ENCODE measurements at places on chromosomes 12 and 14.
A peak's percentile ranks its signal among the peaks of the same experiment; 100 is the strongest.

GRCh38 chr12:18967814-18968213 is 161.7 kb upstream of the PLEKHA5 start:
- no peak for DNase-seq

GRCh38 chr12:68587448-68587873 is 23.2 kb upstream of the RAP1B start:
- DNase-seq = no peak

DNA sequence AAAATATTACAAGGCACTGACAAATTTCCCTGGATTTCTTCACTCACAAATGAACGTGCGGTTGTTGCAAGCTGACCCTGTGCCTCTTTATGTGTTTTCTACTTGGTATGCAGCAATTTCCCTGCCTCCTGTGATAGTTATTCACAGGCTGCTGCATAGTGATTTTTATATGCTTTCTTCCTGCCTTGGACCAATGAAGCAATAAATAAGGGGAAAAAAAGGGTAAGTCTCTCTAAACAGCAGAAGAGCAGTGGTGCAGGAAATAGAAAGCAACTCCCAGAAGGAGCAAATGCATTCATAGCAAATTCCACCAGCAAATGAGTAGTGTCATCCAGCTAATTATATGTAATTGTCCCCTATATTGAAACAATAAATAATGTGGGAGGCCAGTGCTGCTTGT is 737.9 kb downstream of the GALC start:
- no peak for DNase-seq

GRCh38 chr12:116737774-116738657 is at the start of the genes RNFT2 and SPRING1:
TSS of gene RNFT2 (plus strand) at chr12:116738315. CDS start at chr12:116740498, 2,183 bp downstream.
TSS of gene SPRING1 (minus strand) at chr12:116738069. CDS start at chr12:116737900, 169 bp downstream.
- DNase-seq = peak; percentile 98

GRCh38 chr14:21771671-21772070 is 98.1 kb upstream of the OR4E1 start:
- DNase-seq = no peak

GRCh38 chr14:33932576-33933345 is 18.1 kb downstream of the EGLN3 start:
- no peak for DNase-seq

- DNase-seq = no peak
Measured at GRCh38 chr12:58346032-58346632, 404.8 kb downstream of the ATP23 start.

GRCh38 chr14:22184157-22184829 is 404.7 kb downstream of the DAD1 start:
- no peak for DNase-seq

- DNase-seq = no peak
Measured at GRCh38 chr12:112419297-112420133, 768 bp downstream of the PTPN11 start.

DNA sequence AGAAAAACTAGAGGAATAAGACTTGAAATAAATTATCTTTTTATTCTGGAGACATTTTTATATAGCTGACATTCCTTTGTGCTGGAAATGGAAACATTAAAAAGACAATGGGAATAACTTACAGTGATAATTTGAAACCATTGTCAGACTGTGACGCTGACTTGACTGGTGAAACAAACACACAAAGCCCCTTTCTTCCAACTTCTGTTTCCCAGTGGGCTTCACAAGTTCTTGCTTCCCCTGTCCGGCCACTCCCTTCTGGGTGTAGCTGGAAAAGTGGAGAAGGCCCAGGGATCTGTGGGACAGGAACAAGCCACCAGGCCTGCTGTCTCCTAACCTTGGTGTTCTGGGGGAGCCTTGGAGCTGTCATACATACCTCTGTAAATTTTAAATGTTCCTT is 58.8 kb downstream of the PELI2 start:
- DNase-seq = no peak

GRCh38 chr14:103256406-103256805 is 77.6 kb upstream of the EIF5 start:
- DNase-seq = no peak

- DNase-seq = no peak
Measured at GRCh38 chr12:67661311-67662021, 12.9 kb downstream of the DYRK2 start.

GRCh38 chr12:7117670-7118069 is 8.7 kb upstream of the C1RL start:
- no peak for DNase-seq

- no peak for DNase-seq
Measured at GRCh38 chr12:125186471-125187147, 121.4 kb downstream of the AACS start.

DNA sequence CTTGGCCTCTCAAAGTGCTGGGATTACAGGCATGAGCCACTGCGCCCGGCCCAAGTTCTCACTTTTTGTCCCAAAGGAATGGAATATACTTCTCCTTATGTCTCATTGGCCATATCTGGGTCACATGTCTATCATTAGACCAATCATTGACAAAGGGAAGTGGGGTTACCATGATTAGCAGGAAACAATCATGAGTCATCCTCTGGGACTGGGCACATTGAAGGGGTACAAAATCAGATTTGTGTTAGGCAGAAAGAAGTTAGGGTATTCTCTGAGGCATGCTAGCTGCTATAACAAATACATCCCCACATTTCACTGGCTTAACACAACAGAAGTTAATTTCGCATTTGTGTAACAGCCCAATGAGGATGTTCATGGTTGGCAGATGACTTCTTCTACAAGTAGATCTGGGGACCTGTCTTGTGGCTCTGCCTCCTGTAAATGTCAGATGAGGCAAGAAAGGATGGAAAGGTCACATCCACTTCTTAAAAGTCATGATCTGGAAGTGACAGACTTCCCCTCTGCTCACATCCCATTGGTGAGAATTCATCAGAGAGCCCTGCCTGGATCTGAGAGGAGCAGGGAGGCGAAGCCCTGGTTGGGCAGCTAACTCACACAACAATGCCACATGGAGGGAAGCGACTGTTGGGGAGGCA is 3.1 kb downstream of the CCDC63 start:
- DNase-seq = no peak

GRCh38 chr12:22116376-22116775 is 70.4 kb downstream of the CMAS start:
- DNase-seq = no peak

- no peak for DNase-seq
Measured at GRCh38 chr12:67056329-67056728, 212.8 kb upstream of the CAND1 start.

DNA sequence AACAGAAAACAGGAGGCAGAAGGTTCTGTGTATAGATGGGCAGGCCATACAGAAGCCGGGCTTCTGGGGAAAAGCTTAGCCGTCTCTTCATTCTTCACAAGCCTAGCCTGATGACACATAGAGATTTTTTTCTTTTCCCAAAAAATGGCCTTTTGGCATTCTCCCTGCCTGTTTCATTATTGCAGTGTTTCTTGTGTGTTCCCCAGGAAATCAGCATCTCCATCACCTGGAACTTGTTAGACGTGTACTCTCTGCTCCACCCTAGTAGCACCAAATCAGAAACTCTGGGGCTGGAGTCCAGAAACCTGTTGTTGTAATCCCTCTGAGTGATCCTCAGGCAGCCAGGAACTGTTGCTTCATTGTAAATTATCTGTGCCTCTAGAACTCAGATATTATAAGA is 388.1 kb downstream of the CCDC91 start:
- no peak for DNase-seq

GRCh38 chr14:90607141-90607540 is 209.1 kb downstream of the TTC7B start:
- no peak for DNase-seq

- no peak for DNase-seq
Measured at GRCh38 chr12:131122631-131123030, 168.9 kb downstream of the ADGRD1 start.

DNA sequence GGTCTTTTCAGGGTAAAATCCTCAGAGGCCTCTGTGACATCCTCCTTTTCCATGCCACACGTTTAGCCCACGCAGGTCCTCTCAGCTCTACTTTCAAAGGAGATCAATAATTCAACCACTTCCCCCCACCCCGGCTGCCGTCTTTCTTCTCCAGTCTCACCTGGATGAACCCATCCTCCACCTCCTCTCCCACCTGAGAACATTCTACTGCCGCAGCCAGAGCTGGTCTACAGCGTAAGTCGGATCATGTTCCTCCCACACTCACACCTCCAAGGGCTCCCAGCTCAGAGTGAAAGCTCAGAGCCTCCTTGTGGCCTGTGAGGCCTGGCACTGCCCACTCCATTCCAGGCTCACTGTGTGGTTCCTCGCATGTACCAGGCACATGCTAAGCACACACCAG is 246.6 kb downstream of the CHST11 start:
- DNase-seq = no peak

DNA sequence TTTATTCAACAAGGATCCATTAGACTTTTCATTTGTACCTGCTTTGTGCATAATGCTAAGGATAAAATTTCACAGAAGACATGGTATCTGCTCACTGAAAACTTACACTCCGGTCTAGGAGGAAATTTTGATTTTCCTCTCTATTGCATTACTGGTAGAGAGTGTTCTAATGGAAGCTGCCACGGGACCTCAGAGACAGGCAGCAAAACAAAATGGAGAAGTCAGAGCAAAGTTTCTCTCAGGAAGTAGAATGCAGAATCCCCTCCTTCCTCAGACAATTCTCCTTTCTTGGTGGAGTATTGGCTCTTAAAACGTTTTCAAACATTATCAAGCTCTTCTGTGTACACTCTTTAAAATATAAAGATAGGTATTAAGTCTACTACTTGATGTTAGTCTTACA is 12.3 kb downstream of the CLEC2B start:
- no peak for DNase-seq

DNA sequence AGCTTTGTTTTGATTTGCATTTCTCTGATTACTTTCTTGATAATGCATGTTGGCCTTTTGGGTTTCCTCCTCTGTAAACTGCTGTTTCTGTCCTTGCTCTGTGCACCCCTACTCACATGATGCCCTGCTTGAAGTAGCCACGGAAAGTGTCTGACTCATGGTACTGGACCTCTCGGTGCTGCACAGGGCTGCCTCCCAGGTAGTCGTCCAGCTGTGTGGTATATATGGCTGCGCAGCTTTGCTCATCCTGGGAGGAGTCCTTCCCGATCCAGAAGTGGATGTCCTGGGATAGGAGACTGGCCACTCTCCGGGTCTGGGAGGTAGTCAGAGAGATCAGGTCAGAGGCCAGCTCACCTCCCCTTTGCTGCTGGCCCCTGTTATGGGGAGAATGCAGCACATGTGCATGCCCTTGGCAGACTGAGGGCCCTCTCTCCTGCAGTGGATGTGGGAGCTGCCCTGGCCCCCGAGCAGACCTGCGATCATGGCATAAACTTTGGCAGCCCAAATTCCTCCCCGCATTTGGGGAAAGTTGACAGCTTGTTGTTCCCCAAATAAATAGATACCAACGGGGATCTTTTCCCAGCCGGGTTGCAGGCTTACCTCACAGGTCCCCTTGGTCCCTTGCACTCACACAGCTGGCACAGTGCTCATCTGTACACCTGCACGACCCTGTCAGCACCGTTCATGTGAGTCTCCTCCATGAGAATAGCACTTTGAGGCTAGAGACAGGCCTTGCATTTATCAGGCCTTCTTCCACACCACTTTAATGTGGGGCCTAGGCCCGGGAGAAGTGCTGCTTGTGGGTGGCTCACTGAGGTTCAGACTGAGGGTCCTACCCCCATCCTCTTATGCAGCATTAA is 5.2 kb downstream of the AVIL start:
- no peak for DNase-seq

GRCh38 chr12:110536834-110537604 is 34.9 kb downstream of the RAD9B start:
- DNase-seq = no peak

DNA sequence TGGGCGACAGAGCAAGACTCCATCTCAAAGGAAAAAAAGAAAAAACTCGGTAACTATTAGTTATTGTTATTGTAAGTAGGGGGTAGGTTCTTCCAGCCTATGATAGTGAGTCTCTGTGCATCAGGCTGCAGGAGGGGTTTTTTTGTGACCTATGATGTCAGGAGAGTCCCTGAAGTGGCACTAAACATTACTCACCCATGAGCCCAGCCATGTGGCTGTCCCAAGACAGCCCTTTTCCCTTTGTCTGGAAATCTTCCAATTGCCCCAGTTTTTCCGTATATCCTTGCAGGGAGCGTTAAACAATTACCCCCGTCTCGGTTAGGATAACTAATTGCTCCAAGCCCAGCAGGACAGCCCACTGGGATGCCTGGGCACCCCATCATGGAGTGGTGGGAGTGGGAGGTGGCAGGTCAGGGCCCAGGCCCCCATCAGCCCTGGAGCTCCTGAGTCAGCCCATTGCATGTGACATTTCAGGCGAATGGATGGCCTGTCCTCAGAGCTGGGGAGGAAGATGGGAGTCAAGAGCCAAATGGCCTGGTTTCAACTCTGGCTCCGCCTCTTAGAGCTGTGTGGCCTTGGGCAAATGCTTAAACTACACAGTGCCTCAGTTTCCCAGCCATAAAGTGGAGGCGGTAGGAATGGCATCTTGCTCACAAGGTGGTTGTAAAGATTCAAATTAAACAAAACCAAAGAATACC is 16.4 kb downstream of the PHETA1 start:
- DNase-seq = no peak

- DNase-seq = peak; percentile 98
Measured at GRCh38 chr12:110501752-110502738, at the start of the genes RAD9B and VPS29. TSS of gene RAD9B (plus strand) at chr12:110502331. CDS start at chr12:110502338, 7 bp downstream. TSS of gene VPS29 (minus strand) at chr12:110502111. CDS start at chr12:110502051, 60 bp downstream.

- DNase-seq = no peak
Measured at GRCh38 chr12:9169979-9170634, 38.1 kb downstream of the PZP start.

DNA sequence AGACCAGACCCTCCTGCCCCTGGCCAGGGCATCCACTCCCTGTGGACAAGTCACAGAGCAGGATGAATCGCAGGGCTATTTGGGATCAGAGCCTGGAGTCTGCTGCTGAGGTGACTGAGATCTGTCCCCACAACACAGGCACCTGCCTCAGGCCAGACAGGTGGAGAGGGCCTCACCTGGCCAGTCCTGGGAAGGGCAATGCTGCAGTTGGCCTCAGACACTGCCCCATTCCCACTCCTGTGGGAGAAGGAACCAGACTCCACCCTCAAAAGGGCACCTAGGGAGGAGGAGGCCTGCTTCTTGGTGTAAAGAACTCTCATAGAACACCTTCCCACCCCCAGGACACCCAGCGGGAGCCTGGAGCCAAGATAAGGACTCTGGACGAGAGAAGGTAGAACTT is 48.3 kb upstream of the PLEKHG6 start:
- no peak for DNase-seq

GRCh38 chr12:124963211-124963610 is 25.7 kb downstream of the DHX37 start:
- no peak for DNase-seq

- peak; percentile 33 for DNase-seq
Measured at GRCh38 chr12:55724226-55724939, 4.2 kb downstream of the RDH5 start.

GRCh38 chr14:70935135-70935534 is 27.9 kb downstream of the PCNX1 start:
- DNase-seq = no peak

- no peak for DNase-seq
Measured at GRCh38 chr12:125889742-125890141, 824.5 kb downstream of the AACS start.

Measured in T-helper 2 cell (primary cell).